ENCODE measurements at places on chromosomes 7 and 10.

GRCh38 chr10:97333601-97334369 lies 744 bp downstream of the FRAT2 start:
- no peak for DNase-seq

- peak; percentile 38 for DNase-seq
Measured at GRCh38 chr7:50092579-50093491, at the start of gene ZPBP. Gene ZPBP, minus strand, starts transcription at chr7:50093246. Its CDS starts 52 bp downstream, at chr7:50093194.

- DNase-seq: no peak
Measured at GRCh38 chr10:3904419-3904960, 119.5 kb upstream of the KLF6 start.

DNA sequence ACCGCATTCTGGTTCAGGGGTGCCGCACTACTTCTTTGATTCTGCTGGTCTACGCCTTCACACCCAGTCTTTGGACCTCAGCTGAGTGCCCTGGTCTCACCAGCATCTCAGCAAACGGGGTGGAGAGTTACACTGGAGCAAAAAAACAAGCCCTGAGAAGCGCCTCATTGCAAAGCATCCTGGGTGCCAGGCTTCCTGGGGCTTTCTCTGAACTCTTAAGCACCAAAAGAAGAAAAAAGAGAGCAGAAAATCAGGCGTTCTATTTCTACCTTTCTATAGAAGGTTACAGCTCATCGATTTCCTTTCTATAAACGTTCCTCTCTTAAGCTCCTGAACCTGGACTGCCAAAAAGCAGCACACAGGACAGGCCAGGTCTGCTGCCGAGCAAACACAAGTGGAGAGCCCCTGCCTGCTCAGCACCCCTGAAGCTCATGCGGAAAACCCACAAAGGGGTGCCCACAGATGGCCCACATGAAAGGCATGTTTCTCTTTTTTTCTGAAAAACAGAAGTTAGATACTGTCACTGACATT lies 217.9 kb downstream of the SFMBT2 start:
- DNase-seq: peak; percentile 53

GRCh38 chr7:121119047-121119446 lies 130.5 kb downstream of the CPED1 start:
- no peak for DNase-seq

DNA sequence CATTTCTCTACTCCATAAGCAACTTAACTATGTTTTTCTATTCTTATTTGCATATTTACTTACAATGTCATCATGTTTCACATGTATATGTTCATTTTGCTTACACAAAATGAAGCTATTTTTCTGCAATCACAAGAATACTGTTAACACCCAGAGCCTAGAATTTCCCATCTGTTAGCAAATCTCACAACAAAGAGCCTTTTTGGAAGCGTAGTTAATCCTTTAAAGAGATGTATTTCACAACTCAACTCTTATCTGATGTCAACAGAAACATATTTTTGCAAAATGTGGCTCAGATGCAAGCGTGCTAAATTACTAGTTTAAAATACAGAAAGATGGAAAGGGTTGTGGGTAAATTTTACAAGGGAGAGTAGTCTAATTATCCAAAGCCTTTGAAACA lies 110.6 kb upstream of the COL1A2 start:
- DNase-seq: no peak

- DNase-seq: no peak
Measured at GRCh38 chr7:129773871-129774270, 162.4 kb downstream of the NRF1 start.

DNA sequence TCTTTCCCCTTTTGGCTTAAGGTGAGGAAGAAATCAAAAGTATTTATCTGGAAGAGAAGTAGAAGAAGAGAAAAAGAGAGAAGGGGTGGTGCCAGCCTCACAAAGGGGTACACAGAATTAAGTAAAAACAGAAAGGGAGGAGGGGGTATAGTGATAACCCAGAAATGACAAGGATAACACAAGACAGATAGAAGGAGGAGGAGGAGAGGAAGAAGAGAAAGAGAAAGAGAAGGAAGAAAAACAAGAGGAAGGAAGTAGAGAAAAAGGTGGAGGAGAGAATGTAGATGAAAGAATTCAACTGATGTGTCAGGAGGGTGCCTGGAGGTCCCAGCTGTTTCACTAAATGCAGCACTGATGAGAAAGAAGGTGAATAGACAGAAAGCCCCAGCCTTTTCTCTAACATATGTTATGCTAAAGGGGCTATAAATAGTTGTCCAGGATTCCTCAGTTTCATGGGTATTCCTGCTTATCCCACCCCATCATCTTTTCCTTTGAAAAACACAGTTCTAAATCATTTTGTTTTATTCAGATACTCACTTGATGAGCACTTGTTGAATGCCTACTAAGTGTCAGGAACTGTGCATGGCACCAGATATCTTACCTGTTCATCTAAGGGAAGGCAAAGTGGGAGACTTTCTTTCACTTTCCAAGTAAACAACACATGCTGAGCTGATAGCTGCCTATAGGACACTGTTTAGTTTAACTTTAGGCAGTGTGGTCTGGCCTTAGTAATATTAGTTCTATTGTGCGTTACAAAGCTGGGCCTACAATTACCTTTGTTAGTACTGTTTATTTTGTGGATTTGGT lies 8.0 kb downstream of the SEMA3E start:
- DNase-seq: no peak

GRCh38 chr7:80232979-80233724 lies 98.5 kb downstream of the GNAI1 start:
- DNase-seq: no peak

DNA sequence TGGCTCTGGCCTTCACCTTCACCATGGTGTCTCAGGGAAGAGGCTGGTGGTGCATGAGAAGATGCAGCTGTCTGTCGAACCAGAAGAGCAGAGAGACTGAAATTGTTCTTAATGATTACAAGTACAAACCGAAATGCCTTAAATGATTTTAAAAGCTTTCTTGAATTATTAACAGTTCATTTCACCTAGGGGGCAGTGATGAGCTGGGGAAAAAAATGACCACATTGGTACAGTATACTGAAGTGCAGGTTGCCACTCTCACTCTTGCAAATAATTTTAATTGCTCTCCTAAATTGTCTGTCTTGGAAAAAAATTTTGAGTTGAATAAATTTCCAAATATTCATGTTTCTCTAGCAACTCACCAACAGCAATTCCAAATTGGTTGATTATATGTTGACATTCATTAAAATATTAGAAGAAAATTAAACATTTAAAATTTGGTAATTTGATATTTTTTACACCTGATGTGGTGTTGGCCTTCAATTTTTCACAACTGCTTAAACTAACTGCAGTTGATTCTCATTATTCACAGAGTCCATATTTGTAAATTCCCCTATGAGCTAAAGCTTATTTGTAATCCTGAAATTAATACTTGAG lies 692.6 kb downstream of the ZWINT start:
- no peak for DNase-seq

DNA sequence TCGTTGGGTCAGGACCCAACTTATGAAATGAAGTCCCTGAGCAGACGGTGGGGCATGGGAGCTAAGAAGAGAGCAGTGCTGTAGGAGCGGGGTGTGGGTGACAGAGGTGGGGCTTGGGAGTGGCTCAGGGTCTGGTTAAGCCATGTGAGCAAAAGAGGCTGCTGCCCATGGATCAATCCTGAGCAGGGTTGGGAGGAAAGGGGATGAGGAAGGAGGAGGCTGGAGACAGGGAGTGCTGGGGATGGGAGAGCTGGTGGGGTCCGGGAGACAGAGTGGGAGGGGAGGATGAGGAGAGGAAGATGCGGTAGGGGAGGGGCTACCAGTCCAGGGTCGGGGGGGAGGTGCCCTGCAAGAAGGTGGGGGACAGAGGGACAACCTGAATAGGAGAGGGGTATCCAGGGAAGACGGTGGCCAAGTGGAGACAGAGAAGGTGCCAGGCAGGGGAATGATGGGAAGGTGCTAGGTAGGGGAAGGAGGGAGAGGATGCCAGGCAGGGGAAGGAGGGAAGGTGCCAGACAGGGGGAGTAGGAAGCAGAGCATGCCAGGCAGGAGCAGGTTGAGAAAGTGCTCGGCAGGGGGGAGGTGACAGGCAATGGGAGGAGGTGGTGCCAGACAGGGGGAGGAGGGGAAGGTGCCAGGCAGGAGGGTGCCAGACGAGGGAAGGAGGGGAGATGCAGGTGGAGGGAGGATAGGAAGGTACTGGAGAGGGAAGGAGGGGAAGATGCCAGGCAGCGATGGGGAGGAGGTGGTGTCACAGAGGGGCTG lies 27.5 kb upstream of the SMARCD3 start:
- no peak for DNase-seq

DNA sequence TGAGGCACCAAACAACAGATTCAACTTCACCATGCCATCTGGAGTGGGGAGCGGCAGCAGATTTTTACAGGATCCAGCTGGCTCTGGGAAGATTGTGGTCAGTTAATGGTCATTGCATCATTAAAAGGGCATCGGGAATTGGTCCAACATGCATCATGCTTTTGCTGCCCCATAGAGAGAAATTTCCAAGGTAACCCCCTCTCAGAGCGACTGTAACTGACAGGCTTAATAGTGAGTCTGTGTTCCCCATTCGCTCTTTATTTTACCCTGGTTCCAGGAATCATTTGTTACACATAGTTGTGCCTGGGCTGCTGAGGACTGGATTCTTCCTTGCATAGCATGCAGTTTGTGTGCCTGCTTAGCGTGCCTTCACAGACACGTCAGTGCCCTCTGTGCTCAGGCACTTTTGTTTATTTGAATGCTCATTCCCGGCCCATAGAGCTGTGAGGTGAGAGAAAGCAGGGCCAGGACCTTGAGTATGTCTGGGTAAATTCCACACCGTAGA lies 49.9 kb downstream of the CDHR3 start:
- DNase-seq: no peak

DNA sequence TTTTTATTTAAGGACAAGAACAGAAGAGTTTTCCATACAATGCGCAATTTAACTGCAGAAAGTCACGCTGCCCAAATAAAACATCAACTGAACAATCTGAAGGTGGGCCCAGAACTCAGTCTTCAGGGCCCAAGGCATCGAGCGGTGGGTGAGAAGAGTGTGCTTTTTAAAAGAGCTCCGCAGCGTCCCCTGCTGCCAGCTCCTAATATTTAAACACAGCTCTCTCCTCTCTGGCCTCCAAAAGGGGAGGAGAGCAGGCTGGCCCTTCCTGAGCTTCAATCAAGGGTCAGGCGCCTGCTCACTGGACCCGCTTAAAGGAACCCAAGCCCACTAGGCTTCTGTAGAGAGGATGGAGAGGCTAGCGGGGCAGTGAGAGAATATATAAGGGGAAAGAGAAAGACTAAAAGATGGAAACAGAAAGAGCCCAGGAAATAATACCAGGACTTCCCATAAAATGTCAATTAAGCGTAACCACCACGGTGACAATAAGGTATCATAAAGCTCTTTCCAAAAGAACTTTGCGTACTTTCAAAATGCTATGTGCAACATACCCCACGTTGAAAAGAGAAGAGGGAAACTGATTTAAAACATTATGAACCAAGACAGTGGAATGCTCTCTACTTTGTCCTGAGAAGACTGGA lies 2.8 kb downstream of the FAM53B start:
- DNase-seq: no peak

GRCh38 chr7:115582956-115583355 lies 447.6 kb downstream of the TFEC start:
- no peak for DNase-seq

GRCh38 chr10:76026176-76026771 lies 594.9 kb downstream of the LRMDA start:
- no peak for DNase-seq

GRCh38 chr10:11302181-11302580 lies 284.5 kb downstream of the CELF2 start:
- no peak for DNase-seq

DNA sequence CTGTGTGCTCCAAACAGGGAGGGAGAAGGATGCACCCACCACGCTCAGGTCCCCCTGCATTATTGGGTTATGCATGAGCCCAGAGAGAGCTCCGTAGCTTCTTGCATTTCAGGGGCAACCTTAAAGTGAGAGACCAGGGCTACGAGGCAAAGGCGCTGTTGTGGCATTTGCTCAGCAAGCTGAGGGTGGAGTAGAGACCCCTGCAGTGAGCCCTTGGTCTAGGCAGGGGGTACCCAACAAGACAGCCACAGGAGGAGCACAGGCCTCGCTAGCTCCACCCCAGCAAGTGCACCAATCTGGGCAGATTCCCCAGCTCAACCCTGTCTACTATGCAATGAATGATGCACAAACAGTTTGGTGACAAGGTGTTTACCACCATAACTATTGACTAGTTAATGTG lies 198.4 kb downstream of the CALN1 start:
- DNase-seq: no peak

DNA sequence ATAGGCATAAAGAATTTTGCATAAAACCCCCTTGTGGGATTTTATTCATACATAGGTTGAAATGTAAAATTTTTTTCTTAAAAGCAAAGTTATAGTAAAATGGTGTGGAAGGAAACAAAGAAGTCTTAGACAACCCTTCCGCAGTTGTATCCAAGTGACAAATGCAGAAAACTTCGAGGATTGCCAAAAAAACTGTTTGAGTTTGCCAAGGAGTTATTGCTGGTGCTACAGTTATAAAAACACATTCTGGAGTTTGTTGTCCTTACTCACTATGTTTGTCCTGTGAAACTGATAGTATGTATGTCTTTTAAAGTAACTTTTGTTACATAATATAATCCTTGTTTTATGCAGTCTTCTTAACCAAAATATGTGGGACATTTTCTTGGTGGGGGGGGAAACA lies 120.3 kb downstream of the FOXP2 start:
- no peak for DNase-seq

DNA sequence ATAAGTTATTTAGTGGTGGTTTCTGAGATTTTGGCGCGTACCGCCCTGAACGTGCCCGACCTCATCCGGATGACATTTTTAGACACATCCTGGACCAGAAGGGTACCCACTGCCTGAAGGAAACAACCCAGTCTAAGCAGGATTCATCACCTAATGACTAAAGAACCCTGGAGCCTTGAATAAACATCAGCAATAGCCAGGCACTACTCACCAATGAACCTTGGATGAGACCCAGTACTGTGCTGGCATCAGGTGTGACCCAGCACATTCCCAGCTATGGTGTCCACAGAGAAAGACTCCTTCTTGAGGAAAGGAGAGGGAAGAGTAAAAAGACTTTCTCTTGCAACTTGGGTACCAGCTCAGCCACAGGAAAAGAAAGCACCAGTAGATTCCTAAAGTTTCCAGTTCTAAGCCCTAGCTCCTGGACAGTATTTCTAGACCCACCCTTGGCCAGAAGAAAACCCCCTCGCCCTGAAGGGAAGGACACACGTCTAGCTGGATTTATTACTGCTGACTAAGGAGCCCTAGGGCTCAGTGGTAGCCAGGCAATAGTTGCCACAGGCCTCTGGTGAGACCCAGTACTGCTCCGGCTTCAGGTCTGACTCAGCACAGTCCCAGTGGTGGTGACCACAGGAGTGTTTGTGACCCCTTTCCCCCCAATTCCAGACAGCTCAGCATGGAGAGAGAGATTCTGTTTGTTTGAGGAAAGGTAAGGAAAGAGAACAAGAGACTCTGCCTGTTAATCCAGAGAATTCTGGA lies 32.5 kb downstream of the ZNF277 start:
- no peak for DNase-seq

DNA sequence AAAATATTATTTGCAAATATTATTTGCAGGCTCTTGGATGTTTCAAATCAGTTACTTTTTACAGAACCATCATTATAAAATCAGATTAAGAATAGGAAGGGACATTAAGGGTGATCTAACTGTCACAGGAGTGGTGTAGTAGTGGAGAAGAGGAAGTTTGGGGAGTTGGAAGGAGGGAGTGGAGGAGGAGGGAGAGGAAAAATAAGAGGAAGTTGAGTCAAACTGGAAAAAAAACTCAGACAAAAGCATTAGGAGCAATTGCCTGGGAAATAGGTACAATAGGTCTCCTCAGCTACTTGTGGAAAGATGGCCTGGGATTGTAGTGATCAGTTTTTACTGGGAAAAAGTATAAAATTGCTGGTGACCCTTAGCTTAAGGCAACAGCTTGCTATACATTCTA lies 77.7 kb upstream of the GPR37 start:
- DNase-seq: no peak
